ENCODE measurements at places on chromosomes 16 and 17.
A peak's percentile ranks its signal among the peaks of the same experiment; 100 is the strongest.

DNA sequence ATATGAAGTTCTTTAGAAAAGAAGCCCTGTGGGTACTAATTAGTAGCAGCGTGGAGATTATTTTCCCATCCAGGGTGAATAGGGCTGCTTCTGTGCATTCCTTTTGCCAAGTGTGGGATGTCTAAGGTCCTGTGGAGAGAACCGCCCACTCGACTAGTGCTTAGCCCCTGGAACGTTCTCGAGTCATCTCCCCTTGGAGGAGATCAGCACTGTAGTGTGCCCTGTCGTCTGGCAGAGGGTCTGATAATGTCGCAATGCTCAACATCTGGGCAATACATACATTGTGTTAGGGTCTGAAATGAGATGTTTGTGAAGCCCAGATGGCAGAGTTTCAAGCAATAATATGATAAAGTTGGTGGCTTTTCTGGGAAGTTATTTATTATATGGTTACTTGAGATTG lies 64.8 kb downstream of the SPECC1 start:
- no peak for DNase-seq

DNA sequence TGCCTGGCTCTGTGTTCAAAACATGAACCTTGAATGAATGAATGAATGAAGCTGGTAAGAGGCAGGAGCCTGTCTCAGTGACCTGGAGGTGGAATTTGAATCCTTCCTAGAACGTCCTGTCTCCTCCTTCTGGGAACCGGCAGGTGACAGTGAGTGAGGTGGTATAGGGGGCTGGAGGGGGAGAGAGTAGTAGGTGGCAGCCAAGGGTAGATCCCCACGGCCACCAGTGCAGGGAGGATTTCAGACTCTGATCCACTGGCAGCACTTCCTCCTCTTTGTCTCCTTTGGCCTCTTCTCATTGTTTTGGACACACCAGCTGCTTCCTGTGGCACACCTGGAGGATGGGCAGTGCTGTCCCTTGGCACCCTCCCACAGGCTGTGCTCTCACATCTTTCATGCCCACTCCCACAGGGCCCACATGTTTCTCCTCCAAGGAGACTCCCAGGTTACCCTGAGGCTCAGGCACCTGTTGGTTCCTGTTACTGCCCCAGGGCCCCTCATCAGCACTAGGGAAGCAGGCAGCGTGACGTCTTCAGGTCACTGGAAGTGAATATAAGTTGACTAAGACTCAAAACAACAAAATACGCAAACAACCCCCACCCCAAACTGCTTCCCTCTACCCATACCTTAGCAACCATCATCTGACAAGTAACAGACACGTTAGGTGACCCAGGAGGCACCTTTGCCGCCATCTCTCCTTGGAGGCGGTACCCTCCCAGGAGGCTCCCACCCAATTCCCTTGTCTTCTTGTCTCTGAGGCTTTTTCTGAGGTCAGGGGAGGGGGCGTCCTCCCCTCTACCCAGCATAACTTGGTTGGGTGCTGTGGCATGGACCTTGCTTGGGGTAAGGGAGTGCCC lies 84.6 kb downstream of the N4BP1 start:
- DNase-seq = peak; percentile 9

- DNase-seq = no peak
Observed at GRCh38 chr17:9109933-9110332, 88.6 kb downstream of the NTN1 start.

DNA sequence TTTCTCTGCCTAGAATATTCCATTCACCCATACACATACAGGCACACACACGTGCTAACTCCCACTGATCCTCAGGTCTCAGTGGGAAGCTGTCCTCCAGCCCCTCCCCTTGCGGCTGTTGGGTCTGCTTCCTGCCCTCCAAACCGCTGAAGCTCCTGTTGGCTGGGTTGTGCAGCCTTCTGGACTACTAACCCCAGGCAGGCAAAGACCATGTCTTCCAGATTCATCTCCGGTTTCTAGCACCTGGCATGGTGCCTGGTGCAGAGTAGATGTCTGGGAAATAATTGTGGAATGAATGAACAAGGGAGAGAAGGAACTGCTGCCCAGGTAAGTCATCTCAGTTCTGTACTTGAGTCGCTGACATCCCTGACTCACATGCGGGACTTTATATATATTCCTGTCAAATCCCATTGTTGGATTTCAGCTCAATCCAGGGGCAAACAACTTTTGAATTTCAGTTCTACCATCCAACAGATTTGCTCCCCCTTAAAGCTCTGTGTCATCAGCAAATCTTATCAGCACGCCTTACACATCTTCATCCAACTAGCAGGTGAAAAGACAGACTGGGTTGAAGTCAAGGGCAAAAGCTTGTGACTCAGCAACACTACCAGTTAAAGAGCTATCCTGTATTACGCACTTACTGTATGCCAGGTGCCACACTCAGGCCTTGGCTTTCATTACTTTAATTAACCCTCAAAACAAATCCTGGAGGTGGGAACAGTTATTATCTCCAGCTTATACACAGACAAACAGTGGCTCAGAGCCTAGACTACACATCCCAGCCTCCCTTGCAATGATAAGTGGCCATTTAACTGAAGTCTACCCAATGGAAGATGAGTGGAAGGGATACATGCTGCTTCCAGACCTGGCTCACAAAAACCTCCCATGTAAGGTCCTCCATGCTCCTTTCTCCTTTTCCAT lies 51.1 kb downstream of the SRCIN1 start:
- DNase-seq = peak; percentile 82

DNA sequence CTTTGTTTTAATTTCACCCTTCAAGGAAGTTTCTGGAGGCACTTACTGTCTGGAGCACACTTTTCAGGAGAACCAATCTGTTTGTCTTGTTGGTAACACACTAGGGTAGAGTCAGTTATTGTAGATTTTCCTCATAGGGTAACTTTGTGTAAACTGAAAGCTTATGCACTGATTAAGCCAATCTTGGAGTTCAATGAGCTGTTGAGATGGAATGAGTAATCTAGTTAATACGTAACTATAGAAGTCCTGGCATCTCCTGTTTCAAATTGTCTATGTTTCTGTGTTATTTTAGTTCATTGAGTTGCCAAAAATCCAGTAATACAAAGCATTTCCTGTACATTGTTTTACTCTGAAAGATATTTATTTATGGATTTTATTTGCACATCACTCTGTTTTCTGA lies 111.6 kb upstream of the HAS3 start:
- no peak for DNase-seq

DNA sequence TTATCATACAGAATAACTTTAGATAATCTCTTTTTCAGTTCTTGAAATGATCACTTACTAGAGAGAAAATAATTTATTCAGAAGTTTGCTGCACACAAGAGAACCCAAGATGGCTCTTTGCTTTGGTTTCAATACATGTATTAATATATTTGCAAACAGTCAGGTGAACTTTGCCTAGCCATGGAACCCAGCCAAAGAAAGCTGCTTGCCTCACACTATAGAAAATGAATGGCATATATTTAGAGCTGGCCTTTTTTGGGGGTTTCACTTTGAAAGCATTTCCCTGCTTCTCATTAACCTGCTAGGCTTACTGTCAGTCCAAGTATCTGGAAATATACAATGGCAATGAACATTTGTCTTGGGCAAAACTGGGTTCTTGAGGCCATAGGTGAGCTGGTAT lies 75.3 kb downstream of the MRTFB start:
- no peak for DNase-seq

GRCh38 chr17:8383143-8383822 lies at the start of gene RPL26:
TSS of gene RPL26 (minus strand) at chr17:8383193. CDS start at chr17:8382310, 883 bp downstream.
- peak; percentile 85 for DNase-seq

DNA sequence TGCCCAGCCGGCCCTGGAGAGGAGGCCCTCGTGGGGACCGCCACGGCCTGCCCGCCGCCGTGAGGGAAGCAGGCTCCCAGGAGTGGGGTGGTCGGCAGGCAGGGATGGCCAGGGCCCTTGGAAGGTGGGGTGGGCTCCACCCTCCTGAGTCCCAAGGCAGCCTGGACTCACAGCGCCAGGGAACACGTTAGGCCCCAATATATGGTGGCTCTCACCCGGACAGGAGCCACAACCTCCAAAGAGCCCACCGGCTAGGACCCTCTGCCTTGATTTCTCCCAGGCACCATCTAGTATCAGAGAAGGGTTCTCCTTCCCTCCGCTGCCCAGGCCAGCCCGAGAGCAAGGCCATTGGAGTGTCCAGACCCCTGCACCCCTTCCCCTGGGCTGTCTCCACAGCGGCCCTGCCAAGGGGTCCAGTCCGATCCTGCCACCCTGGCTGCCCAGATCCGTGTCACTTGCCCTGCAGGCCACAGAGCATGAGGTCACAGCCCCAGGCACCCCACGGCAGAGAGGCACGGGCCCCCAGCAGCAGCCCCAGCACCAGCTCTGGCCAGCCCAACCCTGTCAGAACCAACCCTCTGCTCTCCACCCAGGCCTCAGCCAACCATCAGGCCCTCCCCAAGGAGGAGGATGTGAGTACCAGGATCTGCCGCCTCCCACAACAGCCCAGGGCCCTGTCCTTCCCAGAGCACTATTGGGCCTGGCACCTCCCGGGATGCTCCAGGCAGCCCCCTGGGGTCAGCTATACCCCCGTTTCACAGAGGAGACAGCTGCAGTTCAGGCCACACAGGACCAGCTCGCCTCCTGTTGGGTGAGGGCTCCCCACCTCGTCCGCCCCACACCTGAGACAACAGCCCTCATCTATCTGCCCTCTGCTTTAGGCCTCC lies 1.1 kb upstream of the AXIN1 start:
- DNase-seq = no peak

GRCh38 chr17:81043319-81043724 lies 8.4 kb downstream of the BAIAP2 start:
- DNase-seq = no peak

Data from D341Med (cell line).